ENCODE measurements at places on chromosomes 16 and 17.

- no peak for DNase-seq
Observed at GRCh38 chr17:68400404-68400735, 56.9 kb downstream of the WIPI1 start.

DNA sequence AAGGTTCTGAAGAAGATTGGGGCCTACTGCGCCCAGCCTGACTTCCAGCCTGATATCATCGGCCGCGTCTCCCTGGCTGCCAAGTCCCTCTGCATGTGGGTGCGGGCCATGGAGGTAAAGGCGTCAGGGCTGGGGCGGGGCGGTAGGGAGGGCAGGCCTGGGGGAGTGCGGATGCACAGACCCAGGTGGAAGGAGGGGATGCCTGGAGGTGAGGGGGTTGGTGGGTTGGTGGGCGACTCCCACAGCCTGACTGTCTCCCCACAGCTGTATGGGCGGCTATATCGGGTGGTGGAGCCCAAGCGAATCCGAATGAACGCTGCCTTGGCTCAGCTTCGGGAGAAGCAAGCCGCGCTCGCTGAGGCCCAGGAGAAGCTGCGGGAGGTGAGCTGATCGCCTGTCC, 26.8 kb upstream of the KDM6B start:
- DNase-seq: no peak

DNA sequence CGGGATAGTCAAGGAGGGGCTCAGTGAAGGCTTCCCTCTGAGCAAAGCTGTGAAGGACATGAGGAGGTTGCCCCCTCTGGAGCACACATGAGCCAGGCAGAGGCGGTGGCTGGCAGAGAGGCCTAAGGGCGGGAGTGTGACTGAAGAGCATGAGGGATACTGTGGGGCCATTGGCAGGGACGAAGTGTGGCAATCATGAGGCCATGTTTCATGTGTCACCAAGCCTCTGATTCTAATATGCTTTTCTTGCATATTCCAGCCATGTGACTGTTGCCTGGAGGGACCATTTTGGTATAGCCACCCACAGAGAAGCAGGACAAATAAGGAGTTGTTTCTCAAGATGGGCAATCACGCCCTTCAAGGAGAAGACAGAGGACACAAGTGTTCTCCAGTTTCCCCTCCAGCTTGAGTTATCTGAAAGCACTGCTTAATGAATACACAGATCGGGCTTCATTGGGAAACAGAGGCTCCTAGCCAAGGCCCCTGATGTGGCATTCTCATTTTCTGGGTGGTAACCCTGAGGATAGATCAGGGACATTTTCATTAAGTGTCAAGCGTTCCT, 68.0 kb downstream of the AKAP1 start:
- no peak for DNase-seq

DNA sequence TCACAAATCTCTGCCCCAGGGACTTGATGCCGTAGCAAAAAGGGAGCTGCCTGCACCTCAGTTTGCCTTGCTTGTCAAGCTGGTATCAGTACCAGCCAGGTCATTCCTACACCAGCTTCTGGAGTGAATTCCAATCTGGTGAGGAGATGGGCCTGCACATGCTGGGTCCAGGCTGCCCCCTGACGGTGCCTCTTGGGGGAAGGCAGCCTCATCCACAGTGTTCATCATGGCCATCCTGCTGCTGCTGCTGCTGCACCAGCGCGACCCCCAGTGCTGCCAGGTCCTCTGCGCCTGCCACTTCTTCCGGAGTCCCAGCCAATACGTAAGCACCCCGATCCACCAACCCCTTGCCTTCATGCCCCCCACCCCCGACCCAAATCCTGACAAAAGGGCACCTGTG, 8.3 kb downstream of the MRPL27 start:
- no peak for DNase-seq

DNA sequence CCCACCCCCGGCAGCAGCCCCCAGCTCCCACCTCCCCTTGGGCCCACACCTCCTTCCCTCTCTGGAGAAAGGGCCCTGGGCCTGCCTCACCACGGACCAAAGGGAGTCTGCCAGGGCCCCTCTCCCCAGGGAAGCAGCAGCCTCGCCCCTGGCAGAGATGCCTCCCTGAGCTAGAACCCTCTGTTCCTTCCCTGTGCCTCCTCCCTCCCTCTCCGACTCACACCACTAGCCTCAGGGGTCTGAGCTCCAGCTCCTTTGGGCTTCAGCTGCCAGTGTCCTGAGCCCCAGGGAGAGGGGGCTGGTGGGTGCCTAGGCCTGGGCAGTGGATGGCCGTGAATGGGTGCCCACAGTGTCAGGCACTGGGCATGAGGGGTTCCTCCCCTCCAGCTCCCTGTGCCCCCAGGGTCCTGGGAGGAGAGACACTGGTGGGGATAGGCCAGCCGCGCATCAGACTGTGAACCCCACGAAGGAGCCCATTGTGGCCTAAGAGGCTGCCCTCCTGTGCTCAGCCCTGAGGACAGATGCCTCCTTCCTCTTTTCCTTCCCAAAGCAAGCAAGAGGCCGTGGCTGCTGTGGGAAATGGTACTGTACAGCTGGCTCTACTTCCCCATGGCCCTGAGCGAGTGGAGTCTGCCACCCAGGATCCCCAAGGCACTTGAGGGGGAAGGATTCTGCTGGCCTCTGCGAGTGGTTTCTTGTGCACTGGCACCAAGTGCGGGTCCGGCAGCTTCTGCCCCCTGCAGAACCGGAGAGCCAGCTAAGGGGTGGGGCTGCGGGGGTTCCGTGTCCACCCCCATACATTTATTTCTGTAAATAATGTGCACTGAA, 20.7 kb downstream of the MMP15 start:
- no peak for DNase-seq

DNA sequence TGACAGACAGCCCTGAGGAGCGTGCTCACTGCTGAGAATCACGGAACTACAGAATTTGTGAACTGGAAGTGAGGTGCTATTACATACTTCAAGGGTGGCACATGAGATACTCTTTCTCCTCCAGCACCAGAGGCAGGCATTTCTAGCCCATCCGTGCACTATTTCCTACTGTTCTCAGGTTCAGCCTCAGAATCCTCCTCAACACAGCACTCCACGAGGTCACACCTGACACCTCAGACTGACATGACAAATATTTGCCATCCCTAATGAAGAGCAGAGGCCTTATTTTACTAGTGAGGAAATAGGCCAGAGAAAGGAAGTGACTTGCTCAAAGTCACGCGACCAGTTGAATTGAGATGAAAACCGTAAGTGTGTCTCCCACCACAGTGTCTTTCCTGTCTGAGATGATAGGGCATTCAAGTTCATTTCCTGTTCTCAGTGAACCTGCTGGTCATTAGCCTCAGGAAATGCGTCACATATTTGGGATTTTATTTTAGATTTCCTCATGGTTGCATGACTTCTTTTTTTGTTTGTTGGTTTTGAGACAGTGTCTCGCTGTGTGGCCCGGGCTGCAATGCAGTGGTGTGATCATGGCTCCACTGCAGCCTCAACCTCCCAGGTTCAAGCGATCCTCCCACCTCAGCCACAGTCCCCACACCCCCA, 23.6 kb downstream of the SEZ6 start:
- DNase-seq: peak; percentile 17

DNA sequence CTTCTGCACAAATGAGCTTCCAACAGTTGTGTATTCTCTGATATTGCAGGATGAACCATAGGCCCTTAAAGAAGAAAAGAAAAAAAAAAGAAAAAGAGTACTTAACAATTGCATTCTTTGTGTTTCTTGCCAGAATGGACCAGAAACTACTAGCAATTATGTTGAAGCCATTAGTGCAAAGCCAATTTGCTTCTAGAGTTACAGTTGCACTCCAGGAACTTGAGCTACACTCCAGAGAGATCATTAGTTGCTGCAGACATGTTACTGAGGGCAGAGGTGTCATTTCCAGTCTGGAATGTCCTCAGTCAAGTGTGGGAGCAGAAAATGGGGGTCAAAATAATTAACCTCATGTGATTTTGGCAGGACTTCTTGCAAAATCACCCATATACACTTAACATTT, 85.6 kb upstream of the CCL2 start:
- no peak for DNase-seq

DNA sequence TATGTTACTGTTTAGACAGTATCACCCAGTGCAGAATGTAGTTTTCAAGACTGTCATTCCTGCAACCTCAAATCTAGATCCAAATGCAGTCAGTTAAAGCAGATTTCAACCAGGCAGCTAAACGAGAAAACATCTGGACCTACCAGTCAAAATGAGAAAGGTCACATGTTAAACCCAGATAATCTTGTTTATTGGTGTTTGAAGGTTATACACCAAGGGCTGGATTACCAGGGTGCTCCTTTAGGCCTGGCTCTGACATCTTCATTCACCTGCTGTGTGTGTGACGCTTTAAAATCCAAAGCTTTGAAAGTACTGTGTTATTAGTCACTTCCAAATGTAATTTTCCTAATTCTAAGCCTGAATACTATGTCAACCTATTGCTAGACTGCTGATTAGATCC, 54.9 kb downstream of the IKZF3 start:
- DNase-seq: no peak

Data from right lung (tissue), 10 donors.